ENCODE measurements at places on chromosomes 16 and 17.

- peak; percentile 50 for DNase-seq
These were observed 57.3 kb upstream of the CCL1 start for GRCh38 chr17:34420254-34420766.

DNA sequence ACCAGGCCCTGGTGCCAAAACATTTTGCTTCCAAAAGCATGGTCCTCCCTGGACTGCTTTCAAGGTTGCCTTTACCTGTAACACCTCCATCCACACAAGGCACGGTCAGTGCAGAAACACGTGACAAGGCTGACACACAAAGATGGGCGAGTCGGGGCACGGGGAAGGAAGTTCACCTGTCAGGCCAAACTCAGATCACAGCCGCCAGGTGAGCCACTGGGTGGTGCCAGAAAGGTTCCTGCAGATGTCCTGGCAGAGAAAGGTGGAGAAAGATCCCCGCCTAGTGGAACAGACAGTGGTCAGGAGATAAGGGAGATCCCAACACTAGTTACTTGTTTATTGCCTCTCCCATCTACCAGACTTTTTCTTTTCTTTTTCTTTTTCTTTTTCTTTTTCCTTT, 155.3 kb downstream of the AIPL1 start:
- no peak for DNase-seq

DNA sequence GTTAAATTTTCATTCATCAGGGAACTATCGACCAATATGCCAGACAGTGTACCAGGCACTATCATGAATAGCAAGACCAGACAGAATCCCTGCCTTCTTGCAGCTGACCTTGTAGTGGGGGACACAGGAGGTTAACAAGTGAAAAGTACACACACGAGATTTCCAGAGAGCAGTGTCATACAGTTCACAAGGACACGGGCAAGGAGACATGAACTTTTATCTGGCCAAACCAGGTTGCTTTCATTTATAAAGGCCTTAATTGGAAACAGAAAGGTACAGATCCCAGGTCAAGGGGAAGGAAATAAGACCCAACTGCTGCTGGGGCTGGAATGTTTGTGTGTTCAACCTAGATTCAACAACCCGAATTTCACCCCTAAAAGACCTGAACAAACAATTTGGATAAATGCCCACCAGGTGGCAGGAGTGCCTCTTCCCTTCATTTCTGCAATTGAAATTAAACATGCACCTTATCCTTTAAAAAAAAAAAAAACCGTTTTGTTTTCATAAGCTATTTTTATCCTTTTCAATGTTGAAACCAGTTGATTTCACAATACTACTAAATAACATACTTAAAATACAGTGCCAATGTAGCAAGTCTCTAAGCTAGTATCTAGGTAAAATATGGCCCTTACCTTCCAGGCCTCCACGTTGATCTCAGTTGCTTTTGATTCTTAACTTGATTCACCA, 65.9 kb downstream of the EMP2 start:
- peak; percentile 61 for DNase-seq

DNA sequence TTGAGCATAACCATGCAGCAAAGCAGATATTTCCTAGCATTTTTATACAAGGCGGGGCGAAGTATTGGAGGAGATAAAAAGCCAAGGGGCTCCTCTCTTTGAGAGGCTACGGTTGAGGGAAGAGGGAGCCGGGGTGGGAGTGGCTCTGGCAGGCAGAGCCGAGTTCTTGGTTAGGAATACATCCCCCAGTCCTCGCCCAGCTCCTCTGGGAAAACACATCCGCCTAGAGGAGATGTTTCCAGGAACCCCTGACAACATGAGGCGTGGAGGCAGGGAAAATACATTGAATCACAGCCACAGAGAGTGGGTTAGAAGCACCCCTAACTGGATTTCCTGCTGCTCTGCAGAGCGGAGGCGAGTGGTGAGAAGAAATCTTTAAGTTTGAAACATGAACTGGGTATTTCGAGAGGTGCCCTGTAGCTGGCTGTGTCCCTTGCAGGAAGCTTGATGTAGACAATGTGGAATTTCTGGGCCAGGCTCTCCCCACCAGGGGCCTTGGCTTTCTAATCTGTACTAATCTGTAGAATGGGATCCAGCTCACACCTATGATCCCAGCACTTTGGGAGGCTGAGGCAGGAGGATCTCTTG, 27.3 kb downstream of the TTYH2 start:
- peak; percentile 36 for DNase-seq

GRCh38 chr16:81008505-81008789, 1.4 kb downstream of the CENPN start:
- DNase-seq, result no peak

DNA sequence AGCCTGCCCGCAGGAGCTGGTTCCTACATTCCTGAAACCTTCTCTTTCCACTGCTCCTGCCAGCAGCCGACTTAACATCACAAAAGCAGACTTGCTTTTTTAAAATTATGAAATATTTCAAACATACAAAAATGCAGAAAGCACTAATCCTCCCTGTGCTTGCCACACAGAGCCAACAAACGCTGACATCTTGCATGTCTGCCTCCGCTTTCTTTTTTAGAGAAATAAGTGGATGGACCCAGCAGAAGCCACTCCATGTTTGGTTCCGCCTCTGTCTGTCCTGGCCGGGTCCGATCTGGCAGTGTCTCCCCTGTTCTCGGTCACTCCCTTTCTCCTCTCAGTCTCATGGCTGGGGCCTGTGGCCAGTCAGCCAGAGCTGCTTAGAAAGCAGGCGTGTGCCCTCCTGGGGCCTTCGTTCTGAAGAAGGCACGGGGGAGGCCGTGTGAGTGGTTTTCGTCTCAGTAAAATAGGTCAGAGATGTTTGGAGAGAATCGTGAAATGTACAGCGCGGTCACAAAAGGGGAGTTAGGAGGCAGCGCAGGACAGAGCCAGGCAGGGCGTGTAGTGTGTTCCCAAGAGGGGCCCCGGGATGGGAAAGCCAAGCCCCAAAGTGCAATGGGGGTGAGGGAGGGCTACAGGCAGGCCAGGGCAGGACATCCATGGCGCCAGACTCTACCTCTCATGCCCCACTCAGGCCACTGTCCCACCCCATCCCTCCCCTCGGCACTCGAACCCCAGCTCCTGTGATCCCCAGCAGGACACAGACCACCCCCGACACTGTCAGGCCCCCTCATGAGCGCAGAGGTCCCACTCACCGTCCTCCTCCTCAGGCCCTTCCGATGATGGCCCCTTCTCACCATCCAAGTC, 23.2 kb downstream of the MXRA7 start:
- DNase-seq, result no peak

DNA sequence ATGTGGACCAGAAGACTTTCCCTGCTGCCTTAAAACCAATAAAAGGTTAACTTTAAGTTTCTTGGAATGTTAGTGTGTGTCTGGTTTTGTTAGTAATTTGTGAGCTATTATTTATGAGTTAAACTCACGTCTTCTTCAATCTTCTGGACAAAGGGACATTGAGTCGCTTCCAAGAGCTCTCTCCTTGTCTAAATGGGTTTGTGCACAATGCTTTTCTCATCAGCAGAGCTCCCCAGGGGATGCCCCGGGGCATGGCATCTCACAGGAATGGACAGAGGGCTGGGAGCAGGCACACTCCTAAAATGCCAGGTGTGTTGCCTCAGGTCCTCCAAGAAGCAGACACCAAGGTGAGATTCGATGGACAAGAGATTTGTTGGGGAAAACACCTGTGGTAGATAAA, 90.5 kb downstream of the RGS9 start:
- DNase-seq, result no peak

- no peak for DNase-seq
These were observed 6.0 kb downstream of the CPSF4L start for GRCh38 chr17:73255671-73256181.

DNA sequence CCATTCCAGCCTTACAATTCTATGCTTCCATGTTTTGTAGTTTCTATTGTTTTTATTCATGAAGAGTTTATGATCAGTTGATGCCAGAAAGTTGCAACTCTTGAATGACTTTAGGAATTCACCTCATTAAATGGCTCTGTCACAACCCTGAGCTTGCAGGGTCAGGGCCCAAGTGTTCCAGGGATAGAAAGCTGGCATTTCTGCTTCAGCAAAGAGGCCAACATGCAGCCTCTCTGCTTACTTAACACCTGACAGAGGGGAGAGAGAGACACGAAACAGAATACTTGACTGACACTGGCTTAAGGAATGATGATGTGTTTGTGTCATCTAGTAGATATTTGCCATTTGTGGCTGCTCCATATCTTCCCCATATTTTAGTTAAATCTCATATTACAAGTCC, 328.1 kb downstream of the CA10 start:
- DNase-seq, result no peak

GRCh38 chr16:83701494-83701893, 106.3 kb upstream of the HSBP1 start:
- peak; percentile 60 for DNase-seq

- DNase-seq, result no peak
These were observed 232.3 kb downstream of the KATNIP start for GRCh38 chr16:27781981-27782880.

DNA sequence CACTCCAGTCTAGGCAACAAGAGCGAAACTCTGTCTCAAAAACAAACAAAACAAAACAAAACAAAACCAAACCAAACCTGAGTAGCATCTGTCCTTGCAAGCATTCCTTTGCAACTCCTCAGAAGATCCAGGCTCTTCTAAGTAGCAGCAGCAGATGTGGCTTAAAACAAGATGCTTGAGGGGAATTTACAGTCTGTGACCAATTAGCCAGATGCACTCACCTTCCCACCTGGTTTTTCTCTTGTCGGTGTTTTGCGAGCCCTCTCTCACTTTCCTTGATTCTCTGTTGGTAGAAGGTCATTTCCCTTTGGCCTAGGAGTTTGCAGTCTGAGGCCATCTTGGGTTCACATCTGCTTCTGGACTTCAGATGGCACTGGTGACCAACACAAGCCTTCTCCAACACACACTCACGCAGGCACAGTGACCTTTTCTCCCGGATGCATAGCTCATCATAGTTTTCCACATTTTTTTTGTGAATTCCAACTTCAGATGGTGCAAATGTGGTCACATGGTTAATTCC, 276.8 kb downstream of the STX8 start:
- no peak for DNase-seq

DNA sequence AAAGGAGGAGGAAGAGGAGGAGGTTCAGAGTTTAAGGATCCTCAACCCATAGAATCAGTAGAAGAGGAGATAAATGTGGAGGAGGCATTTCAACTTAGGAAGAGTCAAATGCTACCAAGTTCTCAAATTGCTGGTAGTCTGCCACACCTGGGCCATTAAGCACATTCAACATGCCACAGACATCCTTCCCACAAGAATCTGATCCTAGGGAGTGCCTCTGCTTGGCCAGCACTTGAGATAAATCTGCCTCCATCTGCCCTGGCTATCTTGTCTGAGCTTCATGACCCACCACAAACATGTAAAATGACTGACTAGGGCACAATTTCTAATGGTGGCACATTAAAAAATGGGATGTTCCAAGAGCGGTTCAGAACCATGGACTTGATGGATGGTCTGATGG, 37.3 kb upstream of the AXIN2 start:
- DNase-seq, result peak; percentile 50

- no peak for DNase-seq
These were observed 13.9 kb downstream of the BRD7 start for GRCh38 chr16:50354629-50355456.

GRCh38 chr16:79640513-79641360, 40.2 kb upstream of the MAF start:
- peak; percentile 55 for DNase-seq

- no peak for DNase-seq
These were observed 77.7 kb upstream of the GNG13 start for GRCh38 chr16:878072-878784.

DNA sequence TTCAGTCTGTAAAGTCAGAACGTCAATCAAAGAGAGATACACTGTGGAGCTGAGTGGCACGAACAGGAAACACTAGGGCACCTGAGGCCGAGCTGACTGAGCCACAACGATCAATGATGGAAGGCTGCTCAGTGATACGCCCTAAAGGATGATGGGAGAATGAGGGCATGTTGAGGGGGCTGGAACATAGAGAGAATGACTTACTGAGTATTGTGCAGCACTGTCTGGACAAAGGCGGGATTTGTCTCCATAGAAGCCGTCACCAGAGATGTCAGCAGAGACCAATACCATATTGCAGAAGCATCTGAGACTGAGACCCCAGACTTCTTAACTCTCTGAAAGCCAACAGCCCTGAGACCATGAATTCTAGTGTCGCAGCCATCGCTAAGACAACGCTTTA, 33.4 kb downstream of the ZZEF1 start:
- DNase-seq, result no peak

DNA sequence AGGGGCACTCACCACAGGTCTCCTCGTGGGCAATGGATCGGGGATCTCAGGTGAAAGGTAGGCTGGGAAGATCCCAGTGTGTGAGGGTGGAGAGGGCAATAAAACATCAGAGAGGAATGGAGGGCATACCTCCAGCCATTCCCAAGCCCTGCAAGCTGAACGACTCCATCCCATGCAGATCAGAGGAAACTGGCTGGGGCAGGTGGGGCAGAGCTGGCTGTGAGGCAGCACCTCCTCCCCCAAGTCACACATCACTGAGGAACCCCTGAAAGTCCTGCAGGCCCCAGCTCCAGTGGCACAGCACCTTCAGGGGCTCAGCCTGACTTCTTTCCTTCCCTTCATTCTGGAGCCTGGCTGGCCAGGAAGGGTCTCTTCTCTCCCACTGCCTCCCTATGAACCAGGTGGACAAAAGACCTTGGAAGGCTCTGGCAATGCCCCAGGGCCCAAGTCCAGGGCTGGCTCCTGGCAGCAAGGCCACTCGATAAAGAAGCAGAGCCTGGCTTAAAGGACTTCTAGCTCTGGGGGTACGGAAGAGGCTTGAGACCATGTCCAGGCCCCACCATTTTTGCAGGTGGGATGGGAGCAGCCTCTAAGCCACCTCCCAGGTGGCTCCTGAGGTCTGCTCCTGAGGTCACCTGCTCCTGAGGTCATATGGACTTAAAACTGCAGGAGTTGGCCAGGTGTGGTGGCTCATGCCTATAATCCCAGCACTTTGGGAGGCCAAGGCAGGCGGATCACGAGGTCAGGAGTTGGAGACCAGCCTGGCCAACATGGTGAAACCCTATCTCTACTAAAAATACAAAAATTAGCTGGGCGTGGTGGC, 13.5 kb upstream of the TMEM208 start:
- no peak for DNase-seq

GRCh38 chr17:40478486-40478885, 22.9 kb downstream of the TNS4 start:
- DNase-seq, result no peak

DNA sequence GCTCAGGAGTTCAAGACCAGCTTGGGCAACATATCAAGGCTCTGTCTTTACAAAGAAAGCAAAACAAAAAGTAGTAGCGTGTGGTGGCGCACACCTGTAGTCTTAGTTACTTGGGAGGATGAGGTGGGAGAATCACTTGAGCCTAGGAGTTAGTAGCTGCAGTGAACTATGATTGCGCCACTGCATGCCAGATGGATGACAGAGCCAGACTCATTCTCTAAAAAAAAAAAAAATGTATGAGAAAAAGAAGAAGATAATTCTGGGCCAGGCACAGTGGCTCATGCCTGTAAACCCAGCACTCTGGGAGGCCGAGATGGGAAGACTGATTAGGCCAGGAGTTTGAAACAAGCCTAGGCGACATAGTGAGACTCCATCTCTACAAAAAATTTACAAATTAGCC, 28.5 kb downstream of the STAT5B start:
- DNase-seq, result no peak
